ENCODE measurements at places on chromosomes 1 and 21. TPM values are rescaled to one million over a fixed set of nuclear protein-coding genes. Genes with fewer than 3 reads are reported as not detected.

- DNase-seq, result no peak
These were observed 1.9 kb downstream of the SLC2A1 start for GRCh38 chr1:42956739-42957138.

- DNase-seq, result no peak
These were observed 397.1 kb upstream of the VAMP3 start for GRCh38 chr1:7373876-7374562.

- no peak for DNase-seq
These were observed 100.1 kb upstream of the KIF26B start for GRCh38 chr1:245054507-245055270.

DNA sequence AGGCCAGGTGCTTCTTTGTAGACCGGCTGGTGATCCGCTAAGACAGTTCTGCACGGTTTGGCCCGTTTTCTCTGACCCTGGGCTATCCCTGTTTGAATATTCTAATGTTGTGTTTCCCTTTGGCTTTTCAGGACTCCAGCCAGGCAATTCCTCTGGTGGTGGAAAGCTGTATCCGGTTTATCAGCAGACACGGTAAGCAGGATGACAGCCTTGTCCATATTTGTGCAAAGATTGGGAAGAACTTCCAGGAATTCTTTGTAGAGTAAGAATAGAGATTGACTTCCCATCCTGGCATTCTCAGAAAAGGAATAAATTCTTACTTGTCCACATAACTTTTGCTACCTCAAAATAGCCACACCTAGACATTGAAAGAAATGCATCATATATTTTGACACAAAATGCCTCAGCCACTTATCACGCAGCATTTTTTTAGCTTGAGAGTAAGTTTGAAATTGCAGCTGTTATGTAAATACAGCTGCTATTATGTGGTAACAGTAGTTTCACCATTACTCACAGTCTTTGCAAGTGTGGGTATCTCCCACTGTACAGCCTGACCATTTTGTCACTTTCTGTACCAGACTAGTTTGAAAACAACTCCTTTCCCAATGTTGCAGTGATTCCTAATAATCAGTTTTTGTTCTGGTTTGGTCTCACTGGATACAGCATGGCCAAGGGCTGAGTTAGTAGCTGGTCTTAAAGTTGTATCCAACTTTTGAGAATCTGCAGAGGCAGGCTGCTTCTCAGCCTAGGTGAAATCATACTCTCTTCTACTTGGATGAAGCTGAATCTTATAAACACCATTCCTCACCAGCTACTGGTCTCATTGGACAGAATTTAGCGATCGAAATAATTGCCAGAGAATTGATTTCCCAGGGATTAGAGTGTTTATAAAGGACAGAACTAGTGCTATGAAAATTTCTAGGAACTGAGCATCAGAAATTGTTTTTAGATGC, 40.0 kb upstream of the IKBKE start:
- no peak for DNase-seq

- peak; percentile 16 for DNase-seq
These were observed 32.4 kb downstream of the GNB1 start for GRCh38 chr1:1858382-1859086.

DNA sequence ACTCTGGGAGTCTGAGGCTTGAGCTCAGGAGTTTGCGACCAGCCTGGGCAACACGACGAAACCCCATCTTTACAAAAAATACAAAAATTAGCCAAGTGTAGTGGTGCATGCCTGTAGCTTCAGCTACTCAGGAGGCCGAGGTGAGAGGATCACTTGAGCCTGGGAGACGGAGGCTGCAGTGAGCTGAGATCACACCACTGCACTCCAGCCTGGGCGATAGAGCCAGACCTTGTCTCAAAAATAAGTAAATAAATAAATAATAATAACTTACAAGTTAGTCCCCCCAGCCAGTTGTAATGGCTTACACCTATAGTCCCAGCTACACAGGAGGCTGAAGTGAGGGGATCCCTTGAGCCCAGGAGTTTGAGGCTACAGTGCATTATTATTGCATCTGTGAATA, 21.7 kb upstream of the BTG2 start:
- DNase-seq, result no peak

DNA sequence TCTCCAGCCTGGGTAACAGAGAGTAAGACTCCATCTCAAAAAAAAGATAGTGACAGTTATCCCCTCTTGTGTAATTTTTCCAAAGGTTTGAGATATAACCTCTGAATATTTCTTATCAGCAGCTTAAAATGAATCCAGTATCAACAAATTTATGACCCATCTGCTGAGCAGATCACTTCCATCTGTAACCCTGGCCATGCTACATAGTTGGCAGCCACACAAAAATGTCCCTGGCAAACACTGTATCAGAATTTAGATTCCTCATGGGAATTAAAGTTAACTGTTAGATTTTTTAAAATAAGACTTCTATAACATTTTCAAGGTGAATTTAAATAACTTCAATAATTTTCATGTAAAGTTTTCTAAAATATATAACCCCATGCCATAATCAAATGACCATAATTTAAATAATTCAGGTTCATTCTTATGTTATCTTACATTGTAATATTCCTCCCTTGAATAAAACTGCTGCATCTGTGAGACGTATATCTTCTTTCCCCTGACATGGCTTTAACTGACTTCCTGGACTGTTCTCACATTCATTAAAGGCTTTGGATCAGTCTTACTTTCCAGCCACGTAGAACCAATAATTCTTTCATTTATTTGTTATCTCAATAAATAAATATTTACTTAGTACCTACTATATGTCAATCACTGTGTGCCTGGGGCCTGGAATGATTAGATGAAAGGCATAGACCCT, 5.3 kb upstream of the PRPF38B start:
- no peak for DNase-seq

GRCh38 chr1:243798726-243799125, 51.3 kb downstream of the AKT3 start:
- no peak for DNase-seq

DNA sequence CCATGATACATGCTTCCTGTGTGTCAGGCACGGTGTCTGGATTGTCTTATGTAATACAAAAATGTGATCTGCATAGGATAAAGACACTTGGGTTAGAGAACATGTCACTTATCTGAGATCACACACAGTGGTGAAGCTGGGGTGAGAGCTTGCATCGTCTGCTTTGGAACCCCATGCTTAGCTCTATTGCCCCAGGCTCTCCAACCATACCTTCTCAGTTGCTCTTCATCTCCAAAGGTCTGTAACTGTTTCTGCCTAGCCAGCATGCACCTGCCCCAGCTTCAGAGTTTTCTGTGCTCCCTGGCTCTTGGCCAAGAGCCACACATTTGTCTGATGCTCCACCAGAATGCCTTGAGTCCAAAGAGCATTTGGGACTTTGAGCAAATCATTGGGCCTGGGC, 93.9 kb upstream of the COG2 start:
- DNase-seq, result no peak

GRCh38 chr1:36881541-36881940, 152.8 kb downstream of the GRIK3 start:
- DNase-seq, result no peak

GRCh38 chr1:70431317-70431716, 20.2 kb downstream of the CTH start:
- DNase-seq, result no peak

- no peak for DNase-seq
These were observed 3.2 kb upstream of the DISP1 start for GRCh38 chr1:222811671-222812070.

GRCh38 chr1:67570486-67571143, 114.4 kb upstream of the GADD45A start:
- DNase-seq, result no peak

GRCh38 chr1:172117800-172118199, 276.5 kb downstream of the DNM3 start:
- DNase-seq, result peak; percentile 15

DNA sequence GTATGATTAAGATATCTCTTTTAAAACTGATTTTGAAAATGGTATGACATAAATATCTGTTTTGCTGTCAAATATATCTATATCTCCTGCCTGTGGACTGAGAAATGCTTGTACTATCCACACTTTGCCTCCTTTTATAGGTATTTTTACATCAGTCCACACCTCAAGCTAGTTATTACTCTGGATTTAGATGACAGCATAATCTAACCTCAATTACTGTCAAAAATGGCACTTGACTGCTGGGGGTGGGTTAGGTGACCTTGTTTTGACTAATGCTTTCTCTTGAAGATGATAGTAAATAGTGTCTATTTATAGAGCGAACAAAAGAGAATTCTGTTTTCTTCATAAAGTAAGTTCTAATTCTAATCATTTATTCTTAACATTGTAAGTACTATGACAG, 9.1 kb downstream of the ADGRL2 start:
- DNase-seq, result no peak

DNA sequence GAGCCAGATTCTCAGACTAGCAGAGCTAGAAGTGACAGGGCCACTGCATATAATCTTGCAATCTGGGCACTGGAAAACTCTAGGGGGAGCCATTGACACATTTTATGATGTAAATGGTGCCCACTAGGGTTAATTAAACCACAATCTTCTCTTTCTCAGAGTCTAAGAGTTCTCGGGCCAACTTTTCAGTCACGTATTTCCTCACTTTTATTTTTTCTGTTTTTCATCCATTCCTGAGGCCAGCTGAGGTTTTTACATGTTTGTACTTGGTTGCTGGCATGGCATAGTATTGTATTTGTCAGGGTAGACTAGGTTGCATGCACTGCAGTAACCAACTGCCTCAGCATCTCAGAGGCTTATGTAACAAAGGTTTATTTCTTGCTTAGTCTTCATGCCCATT, 138.2 kb downstream of the ZNF326 start:
- no peak for DNase-seq

GRCh38 chr1:80894921-80895320, 905.8 kb upstream of the ADGRL2 start:
- DNase-seq, result no peak

- DNase-seq, result no peak
These were observed 2.1 kb downstream of the RYR2 start for GRCh38 chr1:237043846-237044636.

DNA sequence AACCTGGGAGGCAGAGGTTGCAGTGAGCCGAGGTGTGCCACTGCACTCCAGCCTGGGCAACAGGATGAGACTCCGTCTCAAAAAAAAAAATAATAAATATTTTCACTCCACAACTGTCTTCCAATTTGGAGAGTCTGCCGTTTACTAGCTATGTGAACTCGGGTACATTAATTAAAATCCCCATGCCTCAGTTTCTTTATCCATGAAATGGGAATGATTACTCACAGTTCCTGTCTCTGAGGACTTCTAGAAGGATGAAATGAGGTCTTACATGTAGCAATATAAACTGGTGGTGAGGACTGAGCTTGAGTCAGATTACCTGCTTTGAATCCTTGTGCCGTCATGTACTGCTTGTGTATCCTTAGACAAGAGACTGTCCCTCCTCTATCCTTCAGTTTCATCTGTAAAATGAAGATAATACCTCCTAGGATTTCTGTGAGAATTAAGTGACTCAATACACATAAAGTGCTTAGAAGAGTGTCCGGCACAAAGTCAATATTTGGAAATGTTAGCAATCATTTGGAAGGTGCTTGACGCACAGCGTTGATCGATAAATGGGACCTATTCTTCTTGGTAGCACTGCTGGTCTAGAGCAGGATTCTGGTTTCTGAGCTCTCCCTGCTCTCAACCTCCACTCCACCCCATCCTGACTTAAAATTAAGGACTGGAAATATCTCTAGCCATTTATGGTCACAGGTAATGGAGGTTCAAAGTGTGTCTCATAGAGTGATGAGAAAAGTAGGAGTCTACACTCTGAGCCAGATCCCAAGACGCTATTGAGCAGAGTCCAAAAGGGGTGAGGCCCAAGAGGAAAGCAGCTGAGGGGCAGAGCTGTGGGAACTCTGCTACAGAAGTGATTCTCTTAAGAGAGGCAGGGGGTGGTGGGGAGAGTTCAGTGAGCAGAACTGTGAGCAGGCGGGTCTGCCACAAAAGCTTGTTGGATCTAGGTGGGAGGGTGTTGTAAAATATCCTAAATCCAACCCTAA, 11.6 kb upstream of the DDI2 start:
- no peak for DNase-seq

- DNase-seq, result no peak
These were observed 93.9 kb downstream of the GLIS1 start for GRCh38 chr1:53644909-53645689.

DNA sequence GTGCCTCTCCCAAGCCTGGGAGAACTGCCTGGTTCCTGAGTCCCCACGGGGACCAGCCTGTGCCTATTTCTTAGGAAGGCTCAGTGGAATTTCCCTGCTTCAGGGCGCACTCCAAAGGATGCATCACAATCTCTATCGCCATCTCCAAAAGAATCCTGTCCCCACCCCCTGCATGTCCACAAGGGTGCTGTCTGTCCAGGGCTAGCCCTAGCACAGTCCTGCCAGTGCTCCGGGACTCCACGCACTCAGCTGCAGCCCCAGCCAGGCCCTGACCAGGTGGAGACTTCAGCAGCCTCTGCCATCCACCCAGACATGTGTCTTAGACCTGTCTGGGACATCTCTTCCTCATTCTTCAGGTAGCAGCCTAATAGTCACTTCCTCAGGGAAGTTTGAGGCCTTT, 199.7 kb downstream of the GRIK3 start:
- no peak for DNase-seq

- no peak for DNase-seq
These were observed 112.3 kb upstream of the GADD45A start for GRCh38 chr1:67572594-67573221.

GRCh38 chr1:159923203-159924024, 1.9 kb downstream of the TAGLN2 start:
- peak; percentile 87 for DNase-seq

DNA sequence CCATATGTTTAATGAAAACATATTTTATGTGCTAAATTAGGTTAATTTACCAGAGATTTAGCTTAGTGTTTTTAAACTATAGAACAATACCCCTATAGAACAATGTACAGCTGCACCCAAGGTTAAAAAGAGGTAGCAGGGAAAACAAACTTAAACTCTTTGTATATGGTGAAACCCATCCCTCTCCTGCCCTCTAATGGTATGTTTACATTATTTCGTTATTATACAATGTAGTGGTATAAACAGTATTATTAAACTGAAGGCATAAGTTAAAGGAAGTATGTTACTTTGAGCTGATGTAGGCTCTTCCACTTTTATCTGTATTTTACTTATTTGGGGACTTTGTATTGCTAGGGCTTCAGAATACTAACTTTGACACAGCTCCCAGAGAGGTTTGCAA, 16.7 kb upstream of the ZYG11A start:
- no peak for DNase-seq

GRCh38 chr1:34518146-34518699, 236.6 kb upstream of the GJB5 start:
- DNase-seq, result no peak

PODN gene
- 1.4 TPM for total RNA-seq

TNFRSF25 gene
- 29.1 TPM for total RNA-seq

NT5C1A gene
- 0.09 TPM for total RNA-seq

SFN gene
- 16.7 TPM for total RNA-seq

GRHL3 gene
- 0.90 TPM for total RNA-seq

ZMYND12 gene
- 1.4 TPM for total RNA-seq

CDCP2 gene
- not detected for total RNA-seq

ANKRD45 gene
- total RNA-seq, result 0.33 TPM

OR2L2 gene
- under 0.01 TPM for total RNA-seq

S100B gene
- 36.5 TPM for total RNA-seq

EXTL1 gene
- 0.09 TPM for total RNA-seq

CFHR5 gene
- total RNA-seq, result not detected

KCNE2 gene
- 0.14 TPM for total RNA-seq

USH2A gene
- 0.09 TPM for total RNA-seq

Data from thymus (tissue), 14 donors.